ENCODE measurements at places on chromosomes 1 and 21. TPM values are rescaled to one million over a fixed set of nuclear protein-coding genes. Genes with fewer than 3 reads are reported as not detected.

The DIO1 gene
- not detected for total RNA-seq

The SPAG17 gene
- total RNA-seq, result not detected

The NLRP3 gene
- 2.9 TPM for total RNA-seq

The PLD5 gene
- not detected for total RNA-seq

The LCE3E gene
- not detected for total RNA-seq

The TCHHL1 gene
- total RNA-seq, result not detected

The NEGR1 gene
- not detected for total RNA-seq
